ENCODE measurements at places on chromosomes 5 and 9.

- DNase-seq, result no peak
Measured at GRCh38 chr5:123105864-123106263, 16.8 kb downstream of the PRDM6 start.

- DNase-seq, result no peak
Measured at GRCh38 chr5:28110781-28111180, 1072.4 kb upstream of the CDH9 start.

DNA sequence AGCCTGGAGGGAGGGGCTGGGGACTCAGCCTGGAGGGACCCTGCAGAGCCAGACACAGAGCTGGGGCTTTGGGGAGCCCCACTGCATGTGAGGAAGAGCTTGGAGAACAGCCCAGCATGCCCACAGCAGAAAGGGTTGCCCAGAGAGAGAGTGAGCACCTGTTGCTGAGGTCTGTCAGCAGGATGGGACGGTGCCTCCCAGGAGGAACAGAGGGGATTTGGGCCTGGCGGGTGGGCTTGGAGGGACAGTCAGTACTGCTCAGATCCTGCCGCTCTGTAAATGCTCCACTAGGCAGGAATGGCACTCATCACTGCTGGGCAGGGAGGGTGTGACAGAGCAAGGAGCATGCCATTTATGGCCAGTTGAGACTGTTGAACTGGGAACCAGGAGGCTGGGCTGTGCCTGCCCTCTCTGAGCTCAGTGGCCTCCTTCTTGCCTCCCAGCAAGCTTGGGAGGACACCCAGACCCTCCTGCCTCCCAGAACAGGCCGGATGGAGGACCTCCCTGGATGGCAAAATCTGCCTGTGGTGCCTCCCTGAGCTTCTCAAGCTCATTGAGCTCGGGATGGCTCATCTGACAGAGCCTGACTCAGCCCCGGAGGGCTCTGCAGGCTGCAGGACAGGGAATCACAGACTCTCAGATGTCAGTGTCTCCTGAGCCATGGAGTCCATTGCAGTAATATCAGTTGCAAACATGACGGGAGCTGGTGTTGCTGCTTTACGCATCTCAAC lies 786 bp upstream of the HRCT1 start:
- DNase-seq, result peak; percentile 74

- DNase-seq, result peak; percentile 90
Measured at GRCh38 chr9:110040788-110041187, 167.2 kb downstream of the C9orf152 start.

DNA sequence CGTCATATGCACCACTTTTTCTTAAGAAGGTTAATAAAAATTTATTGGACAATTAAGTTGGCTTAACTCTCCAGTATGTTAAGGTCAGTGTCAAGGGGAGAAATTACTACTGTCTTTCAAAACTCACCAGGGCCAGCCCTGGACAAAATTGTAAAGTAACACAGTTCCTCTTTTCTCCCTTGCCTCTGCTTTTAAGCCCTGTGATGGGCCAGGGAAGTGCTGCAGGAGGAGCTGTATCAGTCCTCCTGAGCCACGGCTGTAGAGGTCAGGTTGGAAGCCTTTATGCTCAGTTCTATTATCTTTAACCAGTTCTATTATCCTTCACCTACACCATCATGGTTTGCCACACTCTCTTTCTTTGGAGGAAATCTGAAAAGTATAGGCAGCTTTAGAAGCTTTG lies 11.5 kb upstream of the PPP2R2B start:
- no peak for DNase-seq

GRCh38 chr5:178094345-178094744 lies 19.0 kb upstream of the N4BP3 start:
- DNase-seq, result no peak

- DNase-seq, result peak; percentile 44
Measured at GRCh38 chr5:9015260-9015936, 530.5 kb downstream of the SEMA5A start.

- DNase-seq, result peak; percentile 60
Measured at GRCh38 chr9:88777498-88778312, 213.6 kb upstream of the S1PR3 start.

DNA sequence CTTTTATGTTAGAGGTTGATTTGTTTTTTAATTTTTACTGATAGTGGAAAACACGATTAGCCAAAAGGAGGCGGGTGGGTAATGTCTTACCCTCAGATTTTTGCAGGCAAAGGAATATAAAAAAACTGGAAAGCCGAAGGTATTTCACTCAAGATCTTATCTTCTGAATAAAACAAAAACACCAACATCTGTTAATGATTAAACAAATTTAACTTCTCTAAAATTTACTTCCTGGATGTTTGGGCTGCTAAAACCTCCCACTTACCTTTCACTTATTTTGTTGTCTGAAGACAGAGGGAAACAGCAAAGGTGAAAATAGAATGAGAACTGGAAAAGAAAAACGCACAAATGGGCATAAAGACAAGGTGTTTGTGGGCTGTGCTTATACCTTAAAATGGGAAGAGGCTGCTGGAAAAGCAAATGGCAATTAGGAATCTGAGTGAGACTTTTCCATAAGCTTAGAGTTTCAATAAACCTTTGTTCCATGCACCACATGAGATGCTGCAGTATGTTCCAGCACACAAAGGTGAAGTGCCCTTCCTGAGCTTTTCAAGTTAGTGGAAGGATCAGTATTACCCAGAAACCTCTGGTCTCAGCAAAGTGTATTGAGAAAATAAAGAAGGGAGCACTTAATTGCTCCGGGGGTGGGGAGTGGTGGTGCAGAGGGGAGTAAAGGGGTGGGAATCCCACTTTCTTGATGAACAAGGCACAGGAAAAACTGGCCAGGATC lies 298.3 kb downstream of the BNC2 start:
- DNase-seq, result no peak

DNA sequence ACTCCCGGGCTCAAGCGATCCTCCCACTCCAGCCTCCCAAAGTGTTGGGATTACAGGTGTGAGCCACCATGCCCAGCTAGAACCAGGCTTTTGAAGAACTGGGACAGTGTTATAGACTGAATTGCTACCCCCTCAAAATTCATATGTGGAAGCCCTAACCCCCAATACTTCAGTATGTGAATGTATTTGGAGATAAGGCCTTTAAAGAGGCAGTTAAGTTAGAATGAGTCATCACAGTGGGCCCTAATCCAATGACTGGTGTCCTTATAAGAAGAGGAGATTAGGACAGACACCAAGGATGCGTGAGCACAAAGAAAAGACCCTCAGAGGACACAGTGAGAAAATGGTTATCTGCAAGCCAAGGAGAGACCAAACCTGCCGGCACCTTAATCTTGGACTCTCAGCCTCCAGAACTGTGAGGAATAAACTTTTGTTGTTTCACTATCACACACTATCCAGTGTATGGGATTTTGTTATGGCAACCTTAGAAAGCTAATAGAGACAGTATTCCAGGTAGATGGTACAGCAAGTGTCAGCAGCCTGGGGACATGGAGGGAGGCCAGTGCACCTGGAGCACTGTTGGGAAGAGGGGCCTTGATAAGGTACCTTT lies 31.4 kb upstream of the ERGIC1 start:
- DNase-seq, result peak; percentile 83

DNA sequence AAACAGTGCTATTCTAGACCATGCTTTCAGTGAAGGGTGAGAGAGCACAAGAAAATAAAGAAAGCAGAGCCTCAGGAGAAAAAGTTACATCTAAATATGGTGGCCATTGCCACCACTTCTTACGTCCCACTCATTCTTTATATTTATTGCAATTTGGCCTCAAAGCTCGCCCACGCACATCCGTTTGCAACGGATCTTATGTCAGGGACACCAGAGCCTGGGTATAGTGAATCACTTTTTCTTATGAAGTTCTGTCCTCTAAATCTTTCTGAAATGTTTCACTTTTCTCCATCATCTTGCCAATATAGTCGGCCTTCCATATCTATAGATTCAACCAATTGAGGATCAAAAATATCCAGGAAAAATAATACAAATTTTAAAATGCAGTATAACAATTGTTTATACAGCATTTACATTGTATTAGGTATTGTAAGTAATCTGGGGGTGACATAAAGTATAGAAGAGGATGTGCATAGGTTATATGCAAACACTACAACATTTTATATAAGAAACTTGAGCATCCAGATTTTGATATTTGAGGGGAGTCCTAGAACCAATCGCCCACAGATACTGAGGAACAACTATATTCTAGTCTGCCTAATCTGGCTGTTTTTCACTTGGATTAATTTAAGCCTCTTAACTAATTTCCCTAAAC lies 35.2 kb downstream of the GOLPH3 start:
- DNase-seq, result peak; percentile 45

- peak; percentile 97 for DNase-seq
Measured at GRCh38 chr5:168552146-168552545, 23.0 kb downstream of the FBLL1 start.

- no peak for DNase-seq
Measured at GRCh38 chr5:171649075-171649401, 136.6 kb upstream of the SMIM23 start.

GRCh38 chr9:133173056-133173455 lies 9.3 kb upstream of the GBGT1 start:
- no peak for DNase-seq

DNA sequence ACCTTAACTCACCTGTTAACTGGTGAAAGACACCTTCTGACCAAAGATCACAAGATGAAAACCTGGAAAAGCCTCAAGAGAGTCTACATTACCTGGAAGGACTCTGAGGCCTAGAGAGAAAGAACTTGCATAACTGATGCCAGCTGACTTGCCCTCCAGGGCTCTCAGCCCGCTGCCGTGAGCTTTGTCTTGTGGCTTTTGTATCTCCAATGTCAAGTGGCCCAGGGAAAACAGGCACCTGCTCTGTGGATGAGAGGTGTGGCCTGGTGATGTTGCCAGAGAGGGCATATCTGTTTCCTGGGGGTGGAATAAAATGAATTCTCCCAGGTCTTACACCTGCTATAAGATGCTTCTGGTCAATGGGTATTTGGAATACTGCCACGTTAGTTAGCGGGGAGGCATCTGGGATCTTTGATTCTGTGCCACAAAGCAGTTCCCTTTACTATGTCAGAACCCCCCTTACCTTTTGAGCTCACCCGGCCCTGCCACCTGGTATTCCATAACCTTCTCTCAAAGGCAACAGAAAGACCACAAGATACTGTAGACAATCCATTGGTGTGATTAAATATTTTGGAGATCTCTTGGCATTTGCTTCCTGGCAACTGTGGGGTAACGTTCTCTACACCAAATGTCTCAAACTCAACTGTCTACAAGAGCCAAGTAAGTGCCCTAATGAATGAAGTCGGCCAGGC lies 54.9 kb upstream of the N4BP3 start:
- no peak for DNase-seq

GRCh38 chr5:17831279-17831678 lies 197.0 kb downstream of the TAF11L14 start:
- DNase-seq, result no peak

DNA sequence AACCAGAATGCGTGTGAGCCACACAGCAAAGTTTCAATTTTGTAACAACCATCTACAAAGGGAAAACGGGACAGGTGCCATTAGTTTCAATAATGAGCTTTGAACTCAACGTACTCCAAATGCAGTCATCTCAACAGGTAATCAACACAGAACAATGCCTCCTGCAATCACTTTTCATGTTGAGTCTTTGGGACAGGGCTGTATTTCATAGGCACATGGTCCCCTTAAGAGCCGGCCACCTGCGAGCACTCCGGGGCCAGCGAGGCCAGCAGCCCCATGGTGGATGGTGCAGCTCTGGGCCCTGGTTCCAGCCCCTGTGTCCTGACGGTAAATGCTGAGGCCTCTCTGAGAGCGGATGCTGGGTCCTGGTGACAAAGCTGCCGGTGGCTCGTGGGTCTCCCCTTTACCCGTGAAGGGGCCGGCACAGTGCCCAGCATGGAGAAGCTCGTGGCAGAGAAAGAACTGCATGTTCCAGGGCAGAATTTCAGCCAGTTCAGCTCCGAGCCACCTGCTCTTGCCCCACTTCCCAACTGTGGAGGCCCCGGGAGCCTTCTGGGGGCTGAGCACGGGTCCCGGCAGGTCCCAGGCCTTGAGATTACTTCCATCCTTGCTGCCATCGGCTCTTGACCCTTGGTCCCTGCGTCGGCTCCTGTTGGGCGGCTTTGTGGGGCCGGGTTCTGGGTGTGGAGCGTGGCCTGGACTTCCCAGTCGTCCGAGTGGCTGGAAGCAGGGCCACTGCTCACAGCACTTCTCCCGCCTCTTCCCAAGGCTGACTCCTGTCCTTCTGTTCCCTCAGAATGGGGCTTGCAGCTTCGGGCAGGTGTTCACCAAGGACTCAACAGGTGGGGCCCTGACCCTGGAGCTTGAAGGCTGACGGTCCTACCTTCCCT lies 26.1 kb upstream of the RNU6ATAC start:
- no peak for DNase-seq

- no peak for DNase-seq
Measured at GRCh38 chr5:64532212-64532611, 26.4 kb downstream of the RGS7BP start.

DNA sequence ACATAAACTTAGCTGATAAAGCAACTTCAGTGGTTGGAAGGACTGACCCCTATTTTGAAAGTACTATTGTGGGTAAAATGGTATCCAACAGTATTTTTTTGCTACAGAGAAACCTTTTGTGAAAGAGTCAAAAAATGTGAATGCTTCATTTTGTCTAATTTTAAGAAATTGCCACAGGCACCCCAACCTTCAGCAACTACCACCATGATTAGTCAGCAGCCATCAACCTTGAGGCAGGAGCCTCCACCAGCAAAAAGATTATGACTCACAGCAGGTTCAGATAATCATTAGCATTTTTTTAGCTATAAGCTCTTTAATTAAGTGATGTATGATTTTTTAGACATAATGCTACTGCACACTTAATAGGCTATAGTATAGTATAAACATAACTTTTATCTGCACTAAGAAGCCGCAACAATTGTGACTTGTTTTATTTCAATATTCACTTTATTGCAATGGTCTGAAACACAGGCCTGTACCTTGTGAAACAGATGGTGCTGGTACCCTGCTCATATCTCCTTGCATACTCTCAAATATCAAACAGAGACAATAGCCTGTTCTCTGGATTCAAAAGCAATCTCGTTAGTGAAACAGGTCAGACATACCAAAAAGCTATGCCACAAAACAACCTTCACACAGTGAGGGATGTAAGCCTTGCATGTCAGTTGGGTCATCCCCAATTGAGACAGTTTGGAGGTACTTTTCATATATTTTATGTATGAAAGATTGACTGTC lies 261.2 kb upstream of the FAM174A start:
- no peak for DNase-seq

DNA sequence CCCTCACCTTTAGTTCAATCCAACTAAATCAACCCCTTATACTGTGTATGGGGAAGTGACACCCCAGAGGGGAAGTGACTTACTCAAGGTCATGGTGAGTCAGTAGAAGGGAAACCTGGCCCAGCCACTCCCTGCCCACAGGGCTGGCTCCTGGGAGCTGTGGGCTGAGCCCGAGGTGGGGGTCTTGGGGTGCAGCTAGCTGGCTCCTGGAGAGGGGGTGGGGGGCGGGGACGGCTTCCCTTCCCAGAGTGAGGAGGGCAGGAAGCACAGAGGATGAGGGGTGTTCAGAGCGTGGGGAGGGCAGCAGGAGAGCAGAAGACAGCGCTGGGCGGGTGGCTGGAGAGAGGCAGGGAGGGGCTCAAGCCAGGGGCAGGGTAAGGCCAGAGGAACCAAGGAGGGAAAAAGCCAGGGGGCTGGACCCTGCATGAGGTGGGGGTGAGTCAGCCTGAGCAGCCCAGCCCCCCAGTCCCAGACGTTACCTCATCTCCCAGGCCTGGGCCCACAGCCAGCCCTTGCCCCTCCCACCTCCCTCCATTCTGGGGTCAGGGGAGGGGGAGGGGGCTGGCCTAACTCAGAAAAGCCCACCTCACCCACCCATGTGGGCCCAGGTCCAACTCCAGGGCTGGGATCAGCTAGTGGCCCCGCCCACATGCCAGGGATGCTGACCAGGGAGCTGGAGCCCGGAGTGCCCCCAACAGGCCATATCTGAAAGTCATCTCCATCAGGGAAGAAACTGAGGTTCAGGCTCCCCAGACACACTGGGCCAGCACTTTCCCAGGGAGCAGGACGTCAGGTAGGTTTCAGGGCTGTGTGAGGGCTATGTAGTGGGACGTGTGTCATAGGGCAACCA lies 2.8 kb downstream of the PDLIM7 start:
- DNase-seq, result peak; percentile 92

All from IMR-90 (cell line).